ENCODE measurements at places on chromosomes 11 and 22.

GRCh38 chr11:91653079-91653754 is 571.4 kb upstream of the FAT3 start:
- DNase-seq, result no peak

GRCh38 chr22:41574847-41575381 is 14.1 kb downstream of the CSDC2 start:
- DNase-seq, result peak; percentile 36

DNA sequence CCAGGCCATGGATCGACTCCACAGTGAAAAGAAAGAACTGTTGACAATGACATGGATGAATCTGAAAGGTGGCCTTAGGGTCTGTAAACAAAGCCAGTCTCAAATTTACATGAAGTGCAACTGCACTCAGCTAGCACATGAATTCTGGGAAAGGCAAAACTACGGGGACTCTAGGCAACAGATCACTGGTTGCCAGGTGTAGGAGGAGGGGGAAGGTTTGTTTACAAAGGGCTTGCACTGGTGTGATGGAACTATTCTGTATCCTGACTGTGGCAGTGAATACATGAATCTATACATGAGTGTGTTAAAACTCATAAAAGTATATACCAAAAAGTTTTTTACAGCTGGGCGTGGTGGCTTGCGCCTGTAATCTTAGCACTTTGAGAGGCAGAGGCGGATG is 27.3 kb downstream of the ALX4 start:
- DNase-seq, result no peak

GRCh38 chr22:20143883-20144665 is 6.8 kb downstream of the CCDC188 start:
- DNase-seq, result no peak

- DNase-seq, result no peak
Measured at GRCh38 chr11:120248551-120249278, 8.8 kb downstream of the POU2F3 start.

- peak; percentile 44 for DNase-seq
Measured at GRCh38 chr11:130772266-130773227, 143.7 kb downstream of the SNX19 start.
